Posterior vena cava (tissue), 2 donors: ENCODE measurements at places on chromosomes 3 and 15.

DNA sequence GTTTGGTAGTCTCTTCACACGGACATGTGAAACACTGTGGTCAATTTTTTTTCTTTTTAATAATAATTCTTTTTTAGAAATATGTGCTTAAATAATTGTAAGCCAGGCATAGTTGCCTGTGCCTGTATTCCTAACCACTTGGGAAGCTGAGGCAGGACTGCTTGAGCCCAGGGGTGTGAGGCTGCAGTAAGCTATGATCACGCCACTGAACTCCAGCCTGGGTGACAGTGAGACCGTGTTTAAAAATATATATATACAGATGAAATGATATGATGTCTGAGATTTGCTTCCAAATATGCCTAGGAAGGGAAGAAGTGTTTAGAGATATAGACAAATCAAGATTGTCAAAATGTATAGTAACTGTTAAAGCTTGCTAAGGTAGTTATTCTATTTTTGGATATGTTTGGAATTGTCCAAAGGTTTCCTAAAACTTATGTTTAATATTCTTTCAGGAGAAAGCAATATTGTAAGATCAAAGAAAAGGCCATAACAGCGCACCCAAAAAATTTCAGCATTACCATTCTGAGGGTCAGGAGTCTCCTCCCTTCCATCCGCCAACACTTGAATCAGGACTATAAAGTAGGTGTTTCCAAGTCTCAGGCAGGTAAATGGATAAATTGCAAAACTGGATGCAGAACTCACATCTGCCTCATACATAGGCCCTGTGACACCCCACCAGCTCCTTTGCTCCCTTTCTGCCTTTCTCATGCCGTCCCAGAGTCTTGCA is 532 bp upstream of the SELENOT start:
- no peak for DNase-seq

GRCh38 chr15:70566989-70567388 is 196.4 kb downstream of the UACA start:
- DNase-seq: no peak

DNA sequence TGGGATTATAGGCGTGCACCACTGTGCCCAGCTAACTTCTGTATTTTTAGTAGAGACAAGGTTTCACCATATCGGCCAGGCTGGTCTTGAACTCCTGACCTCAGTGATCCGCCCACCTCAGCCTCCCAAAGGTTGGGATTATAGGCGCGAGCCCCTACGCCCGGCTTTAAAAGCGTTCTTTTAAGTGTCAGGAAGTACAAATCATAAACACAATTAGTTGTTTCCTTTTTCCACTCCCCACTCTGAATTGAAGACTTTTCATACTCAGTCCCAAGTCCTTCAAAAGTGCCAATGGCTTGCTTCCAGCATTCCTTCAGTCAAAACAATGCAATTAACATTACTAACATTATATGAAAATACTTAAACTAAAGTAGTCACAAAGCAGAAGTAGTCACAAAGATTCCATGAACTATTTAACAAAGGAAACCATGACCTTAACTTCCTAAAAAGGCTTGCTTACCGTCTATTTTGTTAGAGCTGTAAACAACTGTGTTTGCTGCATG is 8.1 kb downstream of the WDR82 start:
- no peak for DNase-seq

DNA sequence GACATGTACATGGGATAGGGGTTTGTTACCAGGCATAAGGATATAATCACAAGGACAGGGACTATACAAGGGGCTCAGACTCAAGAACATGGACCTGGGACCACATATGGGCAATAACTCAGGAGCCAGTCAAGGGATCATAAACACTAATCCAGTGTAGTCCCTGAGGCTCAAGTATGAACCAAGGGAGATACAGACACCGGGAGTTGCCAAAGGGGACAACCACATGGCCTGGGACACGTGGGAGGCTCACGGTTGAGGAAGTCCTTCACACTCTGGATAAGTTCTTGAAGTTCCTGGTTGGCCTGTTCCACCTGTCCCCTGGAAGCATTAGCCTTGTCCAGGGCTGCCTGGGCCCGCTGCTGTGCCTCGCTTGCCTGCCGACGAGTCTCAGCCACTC is 1.8 kb upstream of the USP19 start:
- DNase-seq: no peak

GRCh38 chr15:75661100-75661755 is 13.5 kb downstream of the SNX33 start:
- peak; percentile 97 for DNase-seq

DNA sequence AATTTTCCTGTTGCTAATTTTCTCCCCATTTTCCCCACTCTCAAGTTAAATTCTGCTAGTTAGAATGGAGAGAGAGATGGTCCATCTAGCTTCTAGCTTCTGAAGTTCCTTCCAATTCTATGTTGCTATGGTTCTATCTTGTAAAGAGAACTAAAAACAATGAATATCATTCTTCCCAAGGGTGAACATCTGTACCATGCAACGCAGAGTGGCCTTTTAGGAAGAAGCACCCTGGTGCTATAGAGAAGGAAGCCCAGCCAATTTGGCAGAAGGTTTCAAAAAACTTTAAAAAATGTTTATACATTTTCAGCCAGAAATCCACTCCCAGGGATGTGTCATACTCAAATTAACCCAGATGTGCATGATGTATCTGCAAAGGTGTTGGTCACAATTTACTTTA is 149.1 kb downstream of the SEMA6D start:
- DNase-seq: no peak
